ENCODE measurements at places on chromosomes 6 and 20.

GRCh38 chr6:138600726-138601125 lies 101.4 kb upstream of the NHSL1 start:
- DNase-seq, result no peak

- no peak for DNase-seq
These were observed 3.9 kb downstream of the EPM2A start for GRCh38 chr6:145731447-145731846.

DNA sequence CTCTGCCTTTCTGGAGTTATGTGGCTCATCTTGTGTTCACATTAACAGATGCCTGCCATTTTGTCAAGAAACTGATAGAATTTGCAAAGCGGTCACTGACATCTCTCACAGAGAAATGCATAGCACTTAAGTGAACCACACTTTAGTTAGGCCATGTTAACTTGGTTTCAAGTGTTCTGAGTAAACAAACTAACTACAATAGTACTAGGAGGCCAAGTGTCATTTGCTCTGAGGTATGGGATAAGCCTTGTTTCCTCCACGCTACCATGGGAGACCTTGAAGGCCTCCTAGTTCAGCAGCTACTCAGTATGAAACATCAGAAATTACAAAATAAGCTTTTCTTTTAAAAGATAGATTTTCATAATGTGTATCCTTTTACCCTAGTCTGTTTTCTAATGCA lies 143.5 kb upstream of the MARCKS start:
- no peak for DNase-seq

DNA sequence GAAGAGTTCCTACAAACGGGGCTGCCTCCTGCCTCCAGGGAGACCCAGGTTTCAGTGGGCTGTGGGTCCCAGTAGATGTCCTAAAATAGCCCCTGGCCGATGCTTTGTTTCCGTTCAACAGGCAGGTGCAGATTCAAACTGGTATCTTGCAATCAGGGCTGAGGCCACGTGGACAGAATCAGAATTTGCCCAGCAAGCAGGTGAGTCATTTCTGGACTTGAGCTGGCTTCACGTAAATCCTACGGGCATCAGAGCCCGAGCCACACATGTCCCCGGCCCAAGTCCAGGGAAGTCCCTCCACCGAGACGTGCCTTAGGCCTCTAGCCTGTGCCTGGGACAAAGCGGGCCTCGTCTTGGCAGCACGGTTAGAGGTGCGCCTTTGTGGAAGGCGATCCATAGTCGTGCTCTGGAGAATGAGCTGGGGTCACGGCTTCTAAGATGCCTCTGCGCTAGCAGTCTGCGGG lies 101.6 kb upstream of the FRMD1 start:
- DNase-seq, result peak; percentile 23

DNA sequence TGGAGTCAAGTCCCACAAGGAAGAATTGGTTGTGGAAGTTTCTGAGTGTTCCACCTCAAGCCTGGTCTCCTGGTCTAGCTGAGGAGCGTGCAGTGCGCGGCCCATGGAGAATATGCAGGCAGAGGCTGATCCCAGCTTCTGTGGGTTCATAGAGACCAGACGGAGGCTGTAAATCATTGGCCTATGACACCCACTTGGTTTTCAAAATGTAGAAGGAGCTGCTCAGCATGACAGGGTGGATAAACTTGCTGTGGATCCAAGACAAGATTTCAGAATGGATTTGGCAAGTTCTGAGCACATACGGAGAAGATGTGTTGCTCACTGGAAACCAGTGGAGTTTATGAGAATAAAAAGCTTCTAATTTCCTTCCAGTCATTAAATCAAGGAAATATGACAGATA lies 744 bp downstream of the KIF25 start:
- DNase-seq, result no peak

DNA sequence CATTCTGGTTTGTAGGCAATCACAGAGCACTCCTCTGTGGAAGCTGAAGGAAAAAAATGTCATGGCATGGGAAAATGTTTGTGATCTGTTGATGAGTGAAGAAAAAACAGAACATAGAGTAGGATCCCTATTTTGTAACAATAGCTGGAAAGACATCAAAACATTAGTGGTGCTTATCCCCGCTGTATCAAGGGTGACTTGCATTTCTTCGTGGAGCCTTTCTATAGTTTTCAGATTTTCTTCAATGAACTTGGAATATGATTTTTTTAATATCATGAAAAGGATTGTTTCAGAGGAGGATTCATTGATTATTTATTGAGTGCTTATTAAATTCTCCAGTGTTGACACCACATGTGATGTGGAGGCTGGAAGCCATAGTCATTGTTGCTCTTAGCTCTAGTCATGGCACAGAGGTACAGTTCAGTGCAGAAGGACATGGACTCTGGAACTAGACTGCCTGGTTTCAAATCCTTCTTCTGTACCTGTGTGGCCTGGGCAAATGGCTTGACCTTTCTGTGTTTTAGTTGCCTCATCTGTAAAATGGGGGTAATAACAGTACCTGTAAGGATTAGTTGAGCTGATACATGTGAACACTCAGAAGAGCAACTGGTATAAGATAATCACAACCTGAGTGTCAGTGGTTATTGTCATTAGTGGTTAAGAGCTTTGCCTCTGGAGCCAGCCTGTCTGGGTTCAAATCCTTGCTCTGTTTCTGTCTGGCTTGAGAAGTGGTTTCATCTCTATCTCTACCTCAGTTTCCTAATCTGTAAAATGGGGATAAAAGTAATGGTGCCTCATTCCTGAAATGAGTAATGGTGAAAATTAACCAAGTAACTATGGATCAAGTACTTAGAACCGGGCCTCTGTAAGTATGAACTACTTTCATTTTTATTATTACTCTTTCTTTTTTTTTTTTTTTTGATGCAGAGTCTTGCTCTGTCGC lies 14.7 kb upstream of the CDKN1A start:
- DNase-seq, result no peak

- no peak for DNase-seq
These were observed 4.9 kb downstream of the PREP start for GRCh38 chr6:105397987-105398386.

- no peak for DNase-seq
These were observed 16.3 kb downstream of the LRP11 start for GRCh38 chr6:149847939-149848267.

GRCh38 chr6:149118737-149119653 lies 198.5 kb upstream of the TAB2 start:
- no peak for DNase-seq

GRCh38 chr20:36344517-36345132 lies 38.5 kb downstream of the DLGAP4 start:
- DNase-seq, result peak; percentile 79

GRCh38 chr20:58213121-58213520 lies 15.3 kb downstream of the ANKRD60 start:
- DNase-seq, result no peak

GRCh38 chr6:161596807-161597520 lies 323.1 kb upstream of the AGPAT4 start:
- no peak for DNase-seq

DNA sequence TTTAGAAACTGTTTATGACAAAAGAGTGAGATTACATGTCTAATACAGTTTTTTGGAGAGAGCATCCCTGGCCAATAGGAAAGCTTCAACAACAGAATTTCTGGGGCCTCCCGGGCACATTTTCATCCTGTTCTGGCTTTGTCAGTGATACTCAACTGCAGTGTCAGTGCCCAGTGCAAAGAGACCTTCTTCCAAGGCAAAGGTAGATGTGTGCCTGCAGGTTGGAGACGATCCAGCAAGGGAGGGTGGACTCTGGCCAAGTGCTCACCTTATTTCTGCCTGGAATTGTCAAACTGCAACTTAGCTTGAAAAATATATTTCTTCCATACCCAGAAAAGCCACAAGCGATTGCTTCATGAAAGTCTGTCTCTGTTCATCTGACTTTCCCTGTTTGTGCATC lies 211.6 kb upstream of the SNX9 start:
- DNase-seq, result peak; percentile 28

DNA sequence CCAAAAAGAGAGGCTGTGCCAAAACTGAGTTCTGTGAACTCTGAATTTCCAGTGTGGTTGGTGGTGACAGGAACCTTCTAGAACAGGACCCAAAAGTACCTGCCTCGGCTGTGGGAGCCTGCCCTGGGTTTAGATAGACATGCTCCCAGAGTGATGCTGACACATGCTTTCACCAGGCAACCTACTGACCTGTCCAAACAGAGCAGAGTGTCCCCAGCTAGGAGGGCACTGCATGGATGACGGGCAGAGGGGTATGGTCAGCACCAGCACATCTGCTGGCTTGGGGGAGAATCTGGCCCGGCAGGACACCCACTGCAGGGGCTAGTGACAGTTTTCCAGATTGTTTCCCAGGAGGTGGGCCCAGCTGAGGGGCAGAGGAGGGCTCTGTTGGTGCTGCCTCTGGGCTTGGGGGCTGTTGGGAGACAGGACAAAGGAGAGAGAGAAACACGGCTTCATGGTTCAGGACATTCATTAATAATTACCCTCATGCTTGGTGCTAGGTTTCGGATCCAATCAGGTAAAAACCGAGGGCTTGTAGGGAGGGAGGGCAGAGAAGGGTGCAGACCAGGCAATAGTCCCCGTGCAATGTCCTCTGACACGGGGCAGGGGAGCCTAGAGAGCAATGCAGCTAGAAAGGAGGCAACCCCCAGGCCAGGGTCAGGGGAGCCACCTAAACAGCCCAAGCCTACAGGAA lies 15.0 kb downstream of the KCNK5 start:
- no peak for DNase-seq

GRCh38 chr6:168206186-168206585 lies 113.4 kb downstream of the DACT2 start:
- no peak for DNase-seq

DNA sequence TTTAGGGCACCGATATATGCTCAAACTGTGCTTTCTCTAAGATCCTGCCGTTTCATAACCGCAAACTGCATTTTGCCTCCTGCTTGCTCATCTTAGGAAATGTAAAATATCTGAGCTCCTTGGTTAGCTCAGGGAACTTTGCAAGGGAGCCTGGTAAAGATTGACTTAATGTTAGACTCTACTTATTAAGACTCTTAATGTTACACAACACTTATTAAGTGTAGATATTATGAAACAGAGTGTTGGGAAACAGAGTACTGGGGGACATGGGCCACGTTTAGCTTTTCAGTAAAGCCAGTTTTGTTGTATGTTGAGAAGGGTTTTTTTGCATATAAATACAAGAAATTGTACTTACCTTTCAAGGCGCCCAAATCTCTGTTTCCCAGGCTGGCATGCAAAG lies 1.9 kb downstream of the LTV1 start:
- no peak for DNase-seq

DNA sequence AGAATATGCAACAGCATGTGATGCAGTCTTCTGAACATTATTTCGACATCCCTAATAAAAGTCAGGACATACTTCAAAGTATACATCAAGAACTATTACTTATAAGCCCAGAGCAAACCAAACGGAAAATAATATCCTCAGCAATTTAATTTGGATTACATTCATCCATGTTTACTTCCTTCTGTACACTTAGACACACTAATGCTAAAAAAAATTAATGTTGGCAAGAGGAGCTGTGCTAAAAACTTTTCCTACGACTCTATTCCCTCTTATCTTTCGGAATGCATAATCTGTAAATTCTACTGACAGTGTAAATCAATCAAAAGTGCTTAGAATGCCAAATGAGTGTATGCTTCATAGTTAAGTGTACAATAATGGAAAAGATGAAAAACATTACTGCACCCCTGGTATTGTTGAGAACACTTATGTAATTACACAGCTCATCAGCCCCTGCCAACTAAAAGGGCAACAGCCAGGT lies 301.2 kb upstream of the HSF2 start:
- no peak for DNase-seq

GRCh38 chr20:21702553-21703470 lies 2.7 kb upstream of the PAX1 start:
- peak; percentile 92 for DNase-seq

DNA sequence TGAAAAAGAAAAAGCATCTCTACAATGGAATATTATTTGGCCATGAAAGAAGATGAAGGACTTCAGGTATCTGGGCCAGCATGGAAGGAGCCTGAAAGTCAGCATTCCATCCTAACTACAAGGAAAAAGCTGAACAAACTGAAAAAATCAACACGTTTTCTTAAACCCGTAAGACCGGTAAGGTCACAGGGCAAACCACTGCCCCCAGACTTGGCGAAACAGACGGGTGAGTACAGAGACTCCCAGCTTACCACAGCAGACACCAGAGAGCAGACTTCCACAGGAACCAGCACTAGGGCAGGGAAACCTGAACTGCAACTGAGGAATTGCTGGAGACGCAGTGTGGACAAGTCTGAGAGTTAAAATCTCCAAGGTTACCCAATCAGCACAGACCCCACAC lies 31.4 kb downstream of the BEND3 start:
- no peak for DNase-seq

- DNase-seq, result no peak
These were observed 161.5 kb downstream of the HIVEP2 start for GRCh38 chr6:142783499-142783898.

GRCh38 chr20:49259284-49259683 lies 18.6 kb downstream of the ZNFX1 start:
- DNase-seq, result no peak

DNA sequence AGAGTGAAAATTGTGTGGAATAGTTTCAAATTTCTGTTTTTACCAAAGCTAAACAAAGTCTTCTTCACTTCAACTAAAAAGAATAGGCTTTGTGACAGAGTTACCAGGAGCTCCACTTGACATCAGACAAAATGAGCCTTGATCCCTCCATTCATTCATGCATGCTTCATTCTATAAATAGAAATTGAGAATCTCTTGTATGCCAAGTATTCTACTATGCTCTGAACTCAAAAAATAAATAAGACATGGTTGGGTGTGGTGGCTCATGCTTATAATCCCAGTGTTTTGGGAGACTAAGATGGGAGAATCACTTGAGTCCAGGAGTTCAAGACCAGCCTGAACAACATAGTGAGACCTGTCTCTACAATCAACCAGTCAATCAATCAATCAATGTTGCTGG lies 236.6 kb upstream of the FAM83B start:
- DNase-seq, result no peak

- no peak for DNase-seq
These were observed 973 bp downstream of the CD40 start for GRCh38 chr20:46119028-46119546.

DNA sequence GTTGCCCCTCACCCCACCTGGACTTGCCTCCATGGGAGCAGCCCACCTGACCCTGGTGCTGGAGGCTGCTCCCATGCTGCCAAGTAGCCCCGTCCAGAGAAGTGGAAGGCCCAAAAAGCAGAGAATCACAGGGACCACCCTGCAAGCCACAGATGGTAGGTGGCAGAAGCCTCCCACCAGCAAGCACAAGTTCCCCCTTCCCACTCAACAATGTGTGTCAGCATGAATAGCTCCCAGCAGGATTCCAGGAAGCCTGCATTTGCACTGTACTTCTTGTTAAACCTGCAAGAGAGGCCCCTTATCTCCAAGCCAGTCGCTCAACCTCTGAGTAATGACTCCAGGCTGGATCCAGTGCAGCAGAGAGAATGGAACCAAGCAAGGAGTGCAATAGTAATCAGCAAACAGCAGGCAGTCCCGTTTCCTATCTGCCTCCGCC lies 180.8 kb upstream of the CST7 start:
- DNase-seq, result peak; percentile 36

DNA sequence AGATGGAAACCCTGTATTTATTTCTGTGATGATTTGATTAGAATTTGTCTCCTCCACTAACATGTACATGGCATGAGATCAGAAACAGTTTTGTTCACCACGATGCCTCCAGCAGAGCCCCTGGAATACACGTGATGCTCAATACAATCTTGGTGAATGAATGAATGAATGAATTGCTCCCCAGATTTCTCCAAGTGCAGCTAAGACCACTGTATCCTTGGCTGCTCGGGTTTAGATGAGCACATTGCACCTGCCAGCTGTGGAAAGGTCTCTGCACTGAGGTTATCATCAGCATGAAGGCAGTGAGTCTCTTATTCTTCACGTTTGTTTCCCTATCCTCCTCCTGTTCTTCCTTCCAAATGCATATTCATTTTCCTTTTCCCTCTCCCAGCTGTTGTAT lies 17.9 kb downstream of the CASS4 start:
- no peak for DNase-seq

GRCh38 chr20:23132930-23133559 lies 46.9 kb upstream of the CD93 start:
- no peak for DNase-seq
